Ammon's horn (tissue), 1 donor: ENCODE measurements at places on chromosomes 1 and 21.
A peak's percentile ranks its signal among the peaks of the same experiment; 100 is the strongest.

- no peak for DNase-seq
Observed at GRCh38 chr1:7616953-7617352, 154.1 kb upstream of the VAMP3 start.

- DNase-seq, result peak; percentile 32
Observed at GRCh38 chr21:14306126-14306907, 76.6 kb downstream of the HSPA13 start.

- peak; percentile 83 for DNase-seq
Observed at GRCh38 chr1:160205242-160206035, at the start of gene PEA15. Gene PEA15, plus strand, starts transcription at chr1:160205384. Its CDS starts 6,161 bp downstream, at chr1:160211545.

DNA sequence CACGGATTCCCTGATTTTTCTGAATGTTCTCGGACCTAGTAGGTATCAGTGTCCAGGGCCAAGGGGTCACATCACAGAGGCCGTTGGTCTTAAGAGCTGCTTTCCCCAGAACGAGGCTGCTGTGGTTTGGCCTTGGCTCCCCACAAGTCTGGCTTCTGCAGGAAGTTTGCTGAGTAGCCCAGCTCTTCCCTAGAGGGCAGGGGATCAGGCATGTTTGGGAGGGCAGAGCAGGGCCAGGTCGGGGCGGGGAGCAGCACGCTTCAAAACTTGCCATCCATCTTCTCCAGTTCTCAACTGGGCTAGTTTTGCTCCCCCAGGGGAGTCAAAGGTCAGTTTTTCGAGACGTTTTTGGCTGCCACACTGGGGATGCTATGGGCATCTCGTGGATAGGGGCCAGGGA, 37.0 kb downstream of the MAN1C1 start:
- DNase-seq, result no peak

GRCh38 chr1:57192222-57192621, 226.4 kb upstream of the C8B start:
- DNase-seq, result no peak
